Esophagus mucosa (tissue), 1 donor: ENCODE measurements at places on chromosomes 4 and X. TPM values are rescaled to one million over a fixed set of nuclear protein-coding genes. Genes with fewer than 3 reads are reported as not detected.

DNA sequence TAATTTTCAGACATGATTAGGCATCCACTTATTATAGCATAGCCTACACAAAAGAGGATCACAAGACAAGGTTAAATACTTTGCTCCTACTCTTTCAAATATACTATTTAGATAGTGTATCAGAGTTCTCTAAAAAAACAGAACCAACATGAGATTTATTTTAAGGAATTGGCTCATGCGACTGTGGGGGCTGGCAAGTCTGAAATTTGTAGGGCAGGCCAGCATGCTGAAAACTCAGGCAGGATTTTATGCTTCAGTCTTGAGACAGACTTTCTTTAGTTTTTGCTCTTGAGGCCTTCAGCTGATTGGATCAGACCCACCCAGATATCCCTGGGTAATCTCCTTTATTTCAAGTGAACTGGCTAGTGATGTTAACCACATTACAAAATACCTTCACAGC is 169.5 kb downstream of the MAML3 start:
- ATAC-seq: no peak

DNA sequence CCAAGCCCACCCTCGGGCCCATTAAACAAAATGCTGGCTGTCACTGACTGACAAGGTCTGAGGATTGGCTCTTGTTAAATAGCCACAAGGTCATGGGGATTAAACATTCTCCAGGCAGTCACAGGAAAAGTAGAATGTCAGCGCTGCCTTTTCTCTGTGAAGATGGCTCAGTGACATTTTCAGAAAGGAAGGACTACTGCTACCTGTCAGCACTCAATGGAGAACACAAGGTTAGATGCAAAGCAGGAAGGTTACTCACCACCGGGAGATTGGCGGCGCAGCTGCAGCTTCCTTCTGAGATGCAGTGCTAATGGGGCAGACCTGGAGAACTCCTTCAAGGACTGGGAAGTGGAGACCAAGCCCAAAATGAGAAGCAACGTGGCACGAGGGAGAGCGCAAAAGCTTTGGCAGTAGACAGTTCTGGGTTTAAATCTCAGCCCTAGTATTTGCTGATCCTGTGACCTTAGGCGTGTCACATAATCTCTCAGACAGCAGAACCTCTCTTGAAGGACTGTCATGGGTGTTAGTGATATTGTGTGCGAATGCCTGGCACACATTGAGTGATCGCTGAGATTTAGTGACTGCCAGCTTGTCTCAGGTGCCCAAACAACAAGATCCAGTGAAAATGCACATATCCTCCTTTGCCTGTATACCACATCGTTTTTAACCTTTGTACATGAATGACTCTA is 213.1 kb upstream of the BOD1L1 start:
- ATAC-seq: no peak

The ADH1A gene
- not detected for total RNA-seq

- ATAC-seq: peak; percentile 79
Measured at GRCh38 chr4:150280081-150280895, 202.0 kb downstream of the DCLK2 start.

The SLC25A43 gene
- total RNA-seq: 25.4 TPM

GRCh38 chr4:88022289-88022688 is 14.9 kb downstream of the PKD2 start:
- ATAC-seq: no peak

DNA sequence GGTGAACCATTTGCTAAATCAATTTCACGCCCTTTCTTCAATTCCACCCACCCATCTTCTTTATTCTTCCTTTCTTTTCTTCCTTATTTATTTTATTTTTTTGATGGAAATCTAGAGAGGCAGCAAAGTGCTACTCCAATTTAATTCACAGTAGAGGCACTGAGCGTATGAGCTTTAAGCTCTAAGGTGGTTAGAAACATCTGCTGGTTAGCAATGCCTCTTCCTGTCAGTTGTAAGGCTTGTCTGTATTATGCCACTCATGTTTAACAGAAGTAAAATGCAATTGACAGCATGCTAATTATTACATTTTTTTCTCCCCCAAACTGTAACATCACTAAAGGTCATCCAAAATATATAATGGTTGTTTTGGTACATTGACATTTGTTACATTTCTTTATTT is 103.8 kb downstream of the EPHA5 start:
- no peak for ATAC-seq

DNA sequence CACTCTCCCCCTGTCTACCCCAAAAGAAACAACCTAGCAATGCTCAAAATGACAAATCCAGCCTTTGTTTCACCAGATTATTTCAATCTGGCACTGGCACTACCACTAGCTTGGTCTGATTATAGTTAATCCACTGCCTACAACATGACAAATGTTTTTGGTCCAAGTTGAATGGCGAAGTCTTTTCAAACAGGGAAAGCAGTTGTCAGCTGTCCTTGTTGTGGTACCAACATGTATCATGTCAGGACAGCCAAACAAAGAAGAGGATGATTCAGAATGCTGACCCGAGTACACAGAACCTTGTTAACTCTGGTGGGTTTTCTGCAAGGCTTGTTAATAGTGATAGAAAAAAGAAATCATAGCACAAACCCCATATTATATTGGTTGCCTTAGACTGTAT is 160.8 kb upstream of the ANK2 start:
- no peak for ATAC-seq

The EXOC1 gene
- 39.6 TPM for total RNA-seq

GRCh38 chr4:104490096-104490769 is 4.5 kb downstream of the CXXC4 start:
- ATAC-seq: no peak

The SYN1 gene
- 0.16 TPM for total RNA-seq

DNA sequence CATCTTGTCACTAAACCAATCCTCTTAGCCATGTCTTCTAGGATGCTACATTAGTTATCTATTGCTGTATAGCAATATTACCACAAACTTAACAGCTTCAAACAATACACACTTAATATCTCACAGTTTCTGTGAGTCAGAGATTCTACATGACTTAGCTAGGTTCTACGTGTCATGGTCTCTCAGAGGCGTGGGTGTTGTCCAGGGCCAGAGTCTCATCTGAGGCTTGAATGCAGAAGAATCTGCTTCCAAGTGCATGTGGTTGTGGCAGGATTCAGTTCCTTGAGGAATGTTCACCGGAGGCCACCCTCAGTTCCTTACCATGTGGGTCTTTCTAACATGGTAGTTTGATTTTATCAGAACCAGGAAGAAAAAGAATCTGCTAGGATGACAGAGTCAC is 26.4 kb downstream of the PPP1R2C start:
- ATAC-seq: no peak

DNA sequence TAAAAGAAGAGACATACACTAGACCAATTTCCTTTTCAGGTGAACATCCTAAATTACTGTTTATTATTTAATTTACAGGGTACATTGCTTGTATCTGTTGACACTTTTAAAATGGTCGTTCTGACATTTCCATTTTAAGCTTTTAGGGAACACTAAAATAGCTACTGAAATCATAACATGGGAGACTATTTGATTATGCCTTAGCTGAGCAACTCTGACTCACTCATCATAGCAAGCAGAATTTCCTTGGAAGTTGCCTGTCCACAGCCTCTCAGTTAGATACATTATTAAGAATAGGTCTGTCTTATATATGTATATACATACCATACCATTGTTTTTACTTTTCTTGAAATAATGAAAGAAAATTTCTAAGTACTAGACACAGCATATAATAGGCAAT is 22.0 kb downstream of the GUCY1B1 start:
- ATAC-seq: no peak

GRCh38 chr4:19850909-19851308 is 400.8 kb upstream of the SLIT2 start:
- ATAC-seq: peak; percentile 97

The HTN3 gene
- total RNA-seq: not detected

DNA sequence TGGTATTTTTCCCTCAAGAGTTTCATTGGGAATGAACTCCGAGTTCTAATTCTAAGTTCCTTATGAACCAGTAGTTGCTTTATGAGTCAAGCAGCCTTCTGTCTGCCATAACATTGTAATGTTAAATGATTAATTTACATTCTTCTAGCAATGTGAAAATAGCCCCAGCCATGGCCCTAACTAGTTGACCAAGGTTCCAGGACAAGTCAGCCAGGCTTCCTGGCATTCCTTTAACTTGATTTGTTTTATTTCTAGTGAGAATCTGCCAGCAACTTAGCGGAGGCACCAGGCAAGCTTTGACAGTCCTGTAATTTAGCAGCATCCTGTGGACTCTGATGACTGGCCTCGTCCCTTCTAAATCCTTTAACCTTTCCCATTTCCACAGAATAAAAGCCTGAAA is 69.0 kb downstream of the GLRA2 start:
- no peak for ATAC-seq

- no peak for ATAC-seq
Measured at GRCh38 chrX:135984791-135985156, 461 bp upstream of the SLC9A6 start.

DNA sequence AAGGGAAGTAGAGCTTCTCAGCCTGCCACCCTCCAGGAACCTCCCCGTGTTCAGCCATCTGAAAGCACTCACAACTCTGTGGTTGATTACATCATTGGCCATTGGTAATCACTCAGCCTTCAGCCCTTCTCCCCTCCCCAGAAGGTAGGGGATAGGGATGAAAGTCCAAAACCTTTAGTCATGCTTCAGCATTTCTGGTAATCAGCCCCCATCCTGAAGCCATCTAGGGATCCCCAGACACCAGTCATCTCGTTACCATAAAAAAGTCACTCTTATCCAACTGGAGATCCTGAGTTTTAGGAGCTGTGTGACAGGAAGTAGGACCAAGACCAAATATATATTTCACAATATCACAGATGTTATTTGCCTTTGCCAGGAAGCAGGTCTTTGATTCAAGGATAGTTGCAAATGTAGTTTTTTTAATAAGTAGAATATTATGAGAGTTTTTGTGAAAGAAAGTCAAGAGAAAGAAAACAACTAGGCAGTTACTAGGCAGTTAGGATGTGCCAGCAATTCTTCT is 364.6 kb upstream of the NOCT start:
- no peak for ATAC-seq

The ETDB gene
- total RNA-seq: not detected

- no peak for ATAC-seq
Measured at GRCh38 chrX:70444946-70445656, 466 bp downstream of the DLG3 start.
